ENCODE measurements at places on chromosomes 1 and 21. TPM values are rescaled to one million over a fixed set of nuclear protein-coding genes. Genes with fewer than 3 reads are reported as not detected.

DNA sequence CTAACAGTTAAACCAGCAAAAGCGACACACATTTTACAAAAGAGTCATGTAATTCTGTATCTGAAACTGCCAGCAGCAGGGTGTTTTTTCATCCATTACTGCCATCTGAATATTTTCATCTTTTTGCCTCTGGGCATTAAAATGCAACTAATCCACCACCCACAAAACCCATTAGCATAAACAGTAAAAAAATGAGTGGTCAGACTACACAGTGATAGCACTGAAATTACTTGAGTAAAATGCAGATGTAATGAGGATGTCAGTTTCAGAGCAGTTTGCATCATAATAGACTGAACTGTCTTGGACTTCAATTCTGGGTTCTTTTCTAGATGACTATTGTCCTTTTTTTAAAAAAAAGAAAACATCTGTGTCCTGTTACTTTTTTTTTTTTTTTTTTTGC lies 132.3 kb downstream of the GABPA start:
- H3K27me3 ChIP-seq: no peaks in the 10 kb centered on the region
- DNase-seq: no peak
- H3K4me3 ChIP-seq: no peak overlapping the region
- H3K4me1 ChIP-seq: no peaks in the 10 kb centered on the region
- no peak overlapping the region for H3K27ac ChIP-seq

GRCh38 chr1:193525917-193526710 lies 339.7 kb upstream of the B3GALT2 start:
- H3K4me1 ChIP-seq: no peaks in the 10 kb centered on the region
- no peak for DNase-seq
- H3K27me3 ChIP-seq: no peaks in the 10 kb centered on the region
- H3K27ac ChIP-seq: no peak overlapping the region
- no peaks in the 10 kb centered on the region for H3K36me3 ChIP-seq

CREB3L4 gene
- 9.3 TPM for total RNA-seq

BMP8B gene
- 2.1 TPM for total RNA-seq

MARK1 gene
- total RNA-seq: 4.3 TPM

KRTAP11-1 gene
- not detected for total RNA-seq

- H3K4me3 ChIP-seq: peak overlapping the region; percentile 43
- H3K4me1 ChIP-seq: peaks cover 12% of the 10 kb centered on the region
- peak; percentile 81 for DNase-seq
- peaks cover 74% of the 10 kb centered on the region for H3K27me3 ChIP-seq
- peaks cover 27% of the 10 kb centered on the region for H3K36me3 ChIP-seq
- peak overlapping the region; percentile 90 for H3K27ac ChIP-seq
These were observed 747 bp downstream of the ADAMTS1 start for GRCh38 chr21:26844258-26845065.

PLA2G2A gene
- total RNA-seq: 41.5 TPM

DNA sequence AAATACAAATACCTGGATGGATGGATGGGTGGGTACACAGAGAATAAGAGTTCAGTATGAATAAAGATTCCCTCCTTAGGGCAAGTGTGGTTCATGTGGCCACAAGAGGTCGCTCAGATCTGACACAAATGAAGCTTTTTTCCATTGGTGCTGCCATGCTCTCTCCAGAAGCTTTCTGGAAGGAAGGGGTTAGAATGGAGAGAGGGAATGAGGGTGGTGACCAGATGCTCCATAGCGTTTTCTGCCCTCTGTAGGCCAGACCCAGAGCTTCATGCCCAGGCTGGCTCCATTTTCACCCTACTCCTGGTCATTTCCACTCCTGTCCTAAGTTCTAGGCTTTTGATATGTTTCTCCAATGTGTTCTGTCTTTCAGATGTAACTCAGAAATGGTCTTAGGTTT lies 3.3 kb upstream of the FCRL6 start:
- no peaks in the 10 kb centered on the region for H3K27me3 ChIP-seq
- peaks cover 14% of the 10 kb centered on the region for H3K4me1 ChIP-seq
- DNase-seq: peak; percentile 55
- H3K4me3 ChIP-seq: no peak overlapping the region
- H3K27ac ChIP-seq: no peak overlapping the region
- no peaks in the 10 kb centered on the region for H3K36me3 ChIP-seq

GRCh38 chr1:10236405-10237156 lies 26.2 kb downstream of the KIF1B start:
- no peak overlapping the region for H3K4me3 ChIP-seq
- DNase-seq: no peak
- no peak overlapping the region for H3K27ac ChIP-seq
- peaks cover 8% of the 10 kb centered on the region for H3K4me1 ChIP-seq
- no peaks in the 10 kb centered on the region for H3K27me3 ChIP-seq
- no peaks in the 10 kb centered on the region for H3K36me3 ChIP-seq

GPR3 gene
- total RNA-seq: 0.16 TPM

MLLT11 gene
- 1.7 TPM for total RNA-seq

DFFB gene
- 8.9 TPM for total RNA-seq

MRPL37 gene
- total RNA-seq: 68.4 TPM

CRYZ gene
- total RNA-seq: 39.5 TPM

UQCRHL gene
- 1.2 TPM for total RNA-seq

GRCh38 chr1:47941609-47942239 lies 55.5 kb downstream of the TRABD2B start:
- no peak overlapping the region for H3K27ac ChIP-seq
- no peaks in the 10 kb centered on the region for H3K36me3 ChIP-seq
- no peak for DNase-seq
- no peaks in the 10 kb centered on the region for H3K4me1 ChIP-seq
- no peaks in the 10 kb centered on the region for H3K27me3 ChIP-seq

DNA sequence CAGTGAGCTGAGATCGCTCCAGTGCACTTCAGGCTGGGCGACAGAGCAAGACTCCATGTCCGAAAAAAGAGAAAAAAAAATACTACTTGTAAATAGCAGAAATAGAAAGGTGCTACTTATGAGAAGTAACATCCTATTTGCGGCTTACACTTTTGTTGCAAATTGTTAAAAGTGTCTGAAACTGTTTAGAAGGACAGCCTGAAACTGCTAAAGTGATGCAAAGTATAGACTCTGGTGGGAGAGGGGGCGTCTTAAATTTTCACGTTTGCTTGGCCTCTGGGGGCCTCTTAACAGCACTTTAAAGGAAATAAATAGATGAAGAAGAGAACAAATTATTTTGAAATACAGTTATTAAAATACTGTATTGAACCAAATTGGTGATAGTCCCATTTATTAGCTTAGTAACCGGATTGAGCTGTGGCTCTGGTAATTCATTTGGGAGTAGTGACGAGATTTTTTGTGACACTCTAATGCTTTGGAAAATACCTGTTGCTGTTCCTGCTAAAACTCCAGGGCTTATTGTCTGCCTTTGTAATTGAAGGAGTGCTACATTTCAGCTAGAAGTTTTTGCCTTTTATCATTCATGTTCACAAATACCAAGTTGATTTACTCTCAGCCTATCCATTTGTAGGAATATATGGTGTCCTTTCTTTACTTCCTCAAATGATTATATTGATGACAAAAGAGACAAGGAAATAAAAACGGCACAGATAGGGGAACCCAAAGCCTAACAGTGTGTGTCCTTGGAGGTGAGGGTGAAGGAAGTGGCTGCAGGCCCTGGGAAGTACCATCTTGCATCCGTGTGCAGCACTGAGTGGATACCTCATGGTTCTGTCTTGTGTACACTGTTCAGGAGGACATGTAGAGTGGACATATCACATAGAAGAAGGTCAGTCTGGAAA lies 6.2 kb downstream of the PKNOX1 start:
- H3K4me3 ChIP-seq: no peak overlapping the region
- H3K27me3 ChIP-seq: no peaks in the 10 kb centered on the region
- DNase-seq: no peak
- H3K36me3 ChIP-seq: no peaks in the 10 kb centered on the region
- H3K4me1 ChIP-seq: peaks cover 32% of the 10 kb centered on the region

DNA sequence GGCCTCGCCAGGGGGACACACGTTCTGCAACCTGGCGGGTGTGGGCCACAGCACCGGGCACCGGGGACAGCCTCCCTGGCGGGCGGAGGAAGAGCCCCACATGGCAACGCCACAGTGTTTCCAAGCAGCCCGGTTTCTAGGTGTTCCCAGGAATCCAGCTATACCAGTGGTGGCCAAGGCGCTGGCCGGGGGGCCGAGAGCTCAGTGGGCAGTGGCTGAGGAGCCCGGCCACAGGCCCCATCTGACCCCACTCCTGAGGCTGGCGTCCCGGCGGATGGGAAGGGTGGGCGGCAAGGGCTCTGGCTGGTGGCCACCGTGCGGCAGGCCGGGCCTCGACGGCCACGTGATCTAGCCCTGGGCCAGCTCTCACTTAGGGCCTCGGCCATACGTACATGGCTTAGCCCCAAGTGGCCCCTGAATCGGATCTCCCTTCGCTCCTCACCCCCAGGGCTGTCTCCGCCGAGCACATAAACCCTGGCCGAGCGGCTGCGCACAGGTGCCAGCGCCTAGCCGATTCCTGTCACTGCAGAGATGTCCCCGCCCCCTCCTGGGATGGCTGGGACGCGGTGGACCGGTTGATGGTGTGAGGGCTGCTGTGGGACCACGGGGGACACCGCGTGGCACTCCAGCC lies 68.7 kb downstream of the MORN1 start:
- H3K4me3 ChIP-seq: no peak overlapping the region
- no peaks in the 10 kb centered on the region for H3K4me1 ChIP-seq
- no peaks in the 10 kb centered on the region for H3K27me3 ChIP-seq
- H3K27ac ChIP-seq: peak overlapping the region; percentile 71

GRCh38 chr1:33096363-33097005 lies 15.5 kb downstream of the AZIN2 start:
- DNase-seq: peak; percentile 79
- H3K4me1 ChIP-seq: peaks cover 11% of the 10 kb centered on the region
- H3K4me3 ChIP-seq: no peak overlapping the region
- no peaks in the 10 kb centered on the region for H3K27me3 ChIP-seq
- no peaks in the 10 kb centered on the region for H3K36me3 ChIP-seq
- no peak overlapping the region for H3K27ac ChIP-seq

ATAD3B gene
- total RNA-seq: 30.7 TPM

DNA sequence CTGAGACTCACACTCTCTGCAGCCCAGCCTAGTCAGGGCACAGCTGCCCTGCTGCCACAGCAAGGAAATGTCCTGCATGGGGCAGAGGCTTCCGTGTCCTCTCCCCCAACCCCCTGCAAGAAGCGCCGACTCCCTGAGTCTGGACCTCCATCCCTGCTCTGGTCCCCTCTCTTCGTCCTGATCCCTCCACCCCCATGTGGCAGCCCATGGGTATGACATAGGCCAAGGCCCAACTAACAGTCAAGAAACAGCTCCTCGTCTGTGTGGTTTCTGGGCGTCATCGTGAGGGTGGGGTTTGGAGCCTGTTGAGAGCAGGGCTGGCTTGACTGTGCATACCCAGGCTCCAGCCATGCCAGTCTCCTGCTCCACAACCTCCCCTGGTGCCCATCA lies 19.5 kb downstream of the FAAH start:
- no peaks in the 10 kb centered on the region for H3K27me3 ChIP-seq
- no peak for DNase-seq
- H3K27ac ChIP-seq: no peak overlapping the region
- H3K36me3 ChIP-seq: no peaks in the 10 kb centered on the region

DNA sequence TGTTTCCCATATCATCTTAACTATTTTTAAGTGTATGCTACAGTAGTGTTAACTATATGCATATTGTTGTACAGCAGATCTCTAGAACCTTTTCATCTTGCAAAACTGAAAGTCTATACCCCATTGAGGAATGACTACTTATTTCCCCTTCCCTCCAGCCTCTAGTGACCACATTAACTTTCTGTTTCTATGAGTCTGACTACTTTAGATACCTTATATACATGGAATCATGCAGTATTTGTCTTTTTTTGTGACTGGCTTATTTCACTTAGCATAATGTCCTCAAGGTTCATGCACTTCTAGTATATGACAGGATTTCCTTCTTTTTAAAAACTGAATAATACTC lies 96.5 kb upstream of the BTG3 start:
- no peak overlapping the region for H3K27ac ChIP-seq
- no peaks in the 10 kb centered on the region for H3K36me3 ChIP-seq
- no peak for DNase-seq
- no peak overlapping the region for H3K4me3 ChIP-seq
- no peaks in the 10 kb centered on the region for H3K27me3 ChIP-seq

- H3K27ac ChIP-seq: no peak overlapping the region
- no peak overlapping the region for H3K4me3 ChIP-seq
- no peaks in the 10 kb centered on the region for H3K27me3 ChIP-seq
- no peaks in the 10 kb centered on the region for H3K4me1 ChIP-seq
These were observed 25.7 kb upstream of the KCNC4 start for GRCh38 chr1:110184446-110184845.

DNA sequence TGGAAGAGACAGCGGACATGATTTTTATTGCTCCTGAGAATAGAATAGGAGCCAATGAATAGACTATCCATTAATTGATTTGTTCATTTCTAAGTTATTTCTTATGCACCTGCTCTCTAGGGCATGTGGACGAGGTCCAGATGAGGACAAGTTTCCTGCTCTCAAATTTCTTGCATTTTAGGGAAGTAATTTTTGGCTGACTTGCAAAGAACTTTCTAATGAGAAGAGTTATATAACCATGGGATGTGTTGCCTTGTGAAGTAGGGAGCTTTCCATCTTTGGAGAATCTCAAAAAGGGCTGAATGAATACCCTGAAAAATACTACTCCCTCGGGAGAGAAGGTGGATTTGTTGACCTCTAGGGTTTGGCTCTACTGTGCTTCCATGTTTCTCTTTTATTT lies 243.0 kb downstream of the KIF26B start:
- H3K36me3 ChIP-seq: no peaks in the 10 kb centered on the region
- no peaks in the 10 kb centered on the region for H3K27me3 ChIP-seq
- H3K4me1 ChIP-seq: no peaks in the 10 kb centered on the region
- H3K27ac ChIP-seq: no peak overlapping the region

- no peaks in the 10 kb centered on the region for H3K4me1 ChIP-seq
- no peaks in the 10 kb centered on the region for H3K27me3 ChIP-seq
- H3K27ac ChIP-seq: no peak overlapping the region
- no peaks in the 10 kb centered on the region for H3K36me3 ChIP-seq
- no peak for DNase-seq
These were observed 30.2 kb downstream of the GRIK1 start for GRCh38 chr21:29909571-29909970.

- H3K4me1 ChIP-seq: peaks cover 5% of the 10 kb centered on the region
- no peak overlapping the region for H3K4me3 ChIP-seq
- H3K36me3 ChIP-seq: no peaks in the 10 kb centered on the region
- no peaks in the 10 kb centered on the region for H3K27me3 ChIP-seq
- H3K27ac ChIP-seq: no peak overlapping the region
These were observed 18.5 kb upstream of the VTCN1 start for GRCh38 chr1:117229217-117229616.

SLAMF9 gene
- not detected for total RNA-seq

TDRD5 gene
- total RNA-seq: 0.16 TPM

- H3K4me1 ChIP-seq: peaks cover 24% of the 10 kb centered on the region
- no peak overlapping the region for H3K27ac ChIP-seq
- no peaks in the 10 kb centered on the region for H3K36me3 ChIP-seq
- H3K4me3 ChIP-seq: no peak overlapping the region
- no peak for DNase-seq
- H3K27me3 ChIP-seq: no peaks in the 10 kb centered on the region
These were observed 99.7 kb downstream of the NFIA start for GRCh38 chr1:61182049-61182448.

DNA sequence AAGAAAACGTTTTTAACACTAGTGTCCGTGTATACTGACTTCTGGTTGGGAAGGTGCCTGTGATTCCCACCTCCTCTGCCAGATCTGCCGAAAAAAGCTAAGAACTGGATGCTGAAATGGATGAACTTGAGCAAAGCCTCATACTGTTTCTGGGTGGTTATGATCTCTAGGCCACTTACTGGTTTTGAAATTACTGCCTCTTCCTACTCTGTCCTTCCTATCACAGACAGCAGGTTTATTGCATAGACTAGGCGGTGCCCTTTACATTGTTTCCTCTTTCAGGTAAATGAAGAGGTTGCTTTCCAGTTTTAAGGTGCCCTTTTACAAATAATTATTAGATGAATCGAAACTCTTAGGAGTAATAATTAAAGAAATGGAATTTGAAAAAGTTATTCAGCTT lies 27.5 kb downstream of the PEX14 start:
- no peak overlapping the region for H3K27ac ChIP-seq
- no peaks in the 10 kb centered on the region for H3K27me3 ChIP-seq
- H3K4me3 ChIP-seq: no peak overlapping the region
- no peak for DNase-seq

CD5L gene
- 2.2 TPM for total RNA-seq

Measured in left lung (tissue), 14 donors.